ENCODE measurements at places on chromosomes 16 and 17.

GRCh38 chr17:78105101-78105500 lies 23.5 kb downstream of the TMC6 start:
- no peak for DNase-seq

DNA sequence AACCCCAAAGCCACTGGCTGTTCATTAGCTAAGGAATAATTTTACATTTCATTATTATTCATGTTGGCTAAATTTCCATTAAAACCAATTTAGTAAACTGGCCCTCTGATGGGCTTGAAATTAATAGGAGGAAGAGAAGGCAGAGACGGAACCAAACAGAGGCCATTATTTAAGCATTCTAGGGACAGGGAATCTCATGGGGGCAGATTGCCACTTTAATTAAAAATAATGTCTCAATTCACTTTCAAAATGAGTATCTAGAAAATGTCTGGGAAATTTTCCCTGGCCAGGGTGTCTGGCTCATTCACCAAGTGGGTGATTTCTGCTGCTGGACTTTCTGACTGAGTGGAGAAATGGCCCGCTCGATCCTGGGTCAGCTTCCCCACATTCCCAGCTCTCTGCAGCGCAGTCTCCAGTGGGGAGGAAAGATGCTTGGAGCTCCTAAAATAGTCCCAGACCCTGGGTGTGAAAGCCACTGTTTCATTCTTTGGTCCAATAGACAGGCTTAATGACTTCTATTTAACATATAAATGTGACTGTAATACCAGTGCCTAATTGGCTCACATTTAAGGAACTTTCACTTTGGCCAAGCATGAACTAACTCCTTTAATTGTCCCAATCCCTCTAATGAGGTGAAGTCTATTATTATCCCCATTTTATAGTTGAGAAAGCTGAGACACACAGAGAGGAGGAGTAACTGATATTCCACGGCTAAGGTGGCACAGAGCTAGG lies 64.3 kb downstream of the IRX6 start:
- no peak for DNase-seq

- DNase-seq, result peak; percentile 24
Observed at GRCh38 chr17:54259476-54259875, 436.7 kb downstream of the KIF2B start.

- no peak for DNase-seq
Observed at GRCh38 chr16:74565378-74565777, 41.5 kb downstream of the GLG1 start.

Data from NCI-H1694 (cell line).